Cardiac septum (tissue), 1 donor: ENCODE measurements at places on chromosomes 12 and 14. TPM values are rescaled to one million over a fixed set of nuclear protein-coding genes. Genes with fewer than 3 reads are reported as not detected.

DNA sequence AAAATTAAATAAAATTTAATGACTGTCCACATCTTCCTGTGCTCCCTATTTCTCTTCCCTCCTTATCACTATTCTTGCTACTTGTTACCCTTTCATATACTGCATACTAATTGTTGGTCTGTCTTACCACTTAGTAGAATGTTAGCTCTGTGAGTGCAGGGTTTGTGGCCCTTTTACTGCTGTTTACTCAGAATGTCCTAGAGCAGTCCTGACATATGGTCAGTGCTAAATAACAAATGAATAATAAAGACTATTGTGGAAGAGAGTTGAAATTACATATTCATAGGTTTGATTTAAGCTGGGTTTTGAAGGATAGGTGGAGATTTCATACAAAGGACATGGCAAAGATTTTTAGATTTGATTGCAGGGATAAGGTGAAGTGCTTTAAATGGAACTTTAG is 24.5 kb downstream of the KTN1 start:
- no peak for DNase-seq

- DNase-seq, result no peak
Observed at GRCh38 chr12:20150835-20151422, 217.4 kb upstream of the PDE3A start.

DNA sequence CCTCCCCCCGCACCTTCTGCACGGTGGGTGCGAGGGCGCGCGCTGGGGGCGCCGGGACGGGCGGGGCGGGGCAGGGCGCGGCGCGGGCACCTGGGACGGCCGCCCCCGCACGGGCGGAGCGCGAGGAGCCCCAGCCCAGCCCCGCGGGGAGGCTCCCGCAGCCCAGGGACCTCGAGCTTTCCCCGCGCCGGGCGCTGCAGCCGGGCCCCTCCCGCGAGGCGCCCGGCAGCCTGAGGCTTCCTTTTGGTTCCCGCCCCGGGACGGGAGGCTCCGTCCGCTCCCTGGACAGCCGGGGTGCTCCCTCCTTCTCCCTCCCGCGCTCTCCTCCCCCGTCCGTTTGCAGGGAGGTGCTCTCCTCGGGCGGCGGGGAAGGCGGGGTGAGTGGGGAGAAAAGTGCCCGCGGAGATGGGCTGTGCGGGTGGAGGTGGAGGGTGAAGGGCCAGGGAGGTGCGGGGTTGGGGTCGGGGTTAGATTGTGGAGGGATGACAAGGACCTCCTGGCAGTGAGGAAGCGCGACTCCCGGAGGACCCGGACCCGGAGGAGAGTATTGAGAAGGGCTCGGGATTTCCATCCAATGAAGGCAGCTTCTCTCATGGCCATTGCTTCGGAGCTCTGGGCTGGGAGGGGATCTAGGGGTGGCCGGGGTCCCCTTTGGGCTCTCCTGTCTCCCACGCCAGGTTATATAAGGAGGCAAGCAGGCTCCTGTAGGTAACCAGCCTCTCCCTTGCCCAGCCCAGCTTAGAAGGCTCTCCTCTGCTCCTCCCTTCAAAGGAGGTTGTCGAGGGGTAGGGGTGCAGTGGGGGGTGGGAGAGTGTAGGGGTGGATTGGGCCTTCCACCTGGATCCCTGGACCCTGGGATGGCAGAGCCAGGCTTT is 645 bp downstream of the JDP2 start:
- DNase-seq, result peak; percentile 81

GRCh38 chr12:70497508-70497907 is 131.4 kb downstream of the KCNMB4 start:
- no peak for DNase-seq

- DNase-seq, result no peak
Observed at GRCh38 chr14:58430156-58430555, 2.6 kb downstream of the KIAA0586 start.

GRCh38 chr14:85702997-85703396 is 173.1 kb downstream of the FLRT2 start:
- DNase-seq, result no peak

DNA sequence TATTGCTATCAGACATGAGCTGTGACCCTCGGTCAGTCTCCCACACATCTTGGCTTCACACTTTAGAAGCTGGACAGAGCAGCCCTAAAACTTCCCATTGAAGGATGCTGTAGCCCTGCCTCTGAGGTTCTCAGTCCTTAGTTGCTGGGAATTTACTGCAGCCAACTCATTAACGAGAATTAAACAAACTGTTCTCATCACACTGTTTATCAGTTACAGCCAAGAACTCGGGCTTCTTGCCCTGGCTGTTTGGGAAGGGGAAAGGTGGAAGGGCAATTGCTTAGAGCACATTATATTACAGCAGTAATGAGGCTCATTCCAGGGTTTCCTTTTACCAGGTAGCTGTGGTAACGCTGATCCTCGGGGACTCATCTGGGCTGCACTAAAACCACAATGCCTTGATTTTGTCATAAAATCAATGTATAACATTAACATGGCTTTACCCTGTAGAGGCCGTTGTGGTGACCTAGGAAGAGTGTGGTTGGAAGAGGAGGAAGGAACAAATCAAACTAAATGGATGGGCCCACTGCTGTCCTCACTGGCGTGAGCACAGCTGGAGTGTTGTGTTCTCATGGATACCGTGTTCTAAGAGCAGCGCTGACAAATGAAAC is 87.1 kb downstream of the GPR135 start:
- no peak for DNase-seq

GRCh38 chr12:49838973-49839633 is 3.8 kb downstream of the BCDIN3D start:
- DNase-seq, result no peak

GRCh38 chr14:36068777-36069534 is 107.6 kb downstream of the PTCSC3 start:
- no peak for DNase-seq

DNA sequence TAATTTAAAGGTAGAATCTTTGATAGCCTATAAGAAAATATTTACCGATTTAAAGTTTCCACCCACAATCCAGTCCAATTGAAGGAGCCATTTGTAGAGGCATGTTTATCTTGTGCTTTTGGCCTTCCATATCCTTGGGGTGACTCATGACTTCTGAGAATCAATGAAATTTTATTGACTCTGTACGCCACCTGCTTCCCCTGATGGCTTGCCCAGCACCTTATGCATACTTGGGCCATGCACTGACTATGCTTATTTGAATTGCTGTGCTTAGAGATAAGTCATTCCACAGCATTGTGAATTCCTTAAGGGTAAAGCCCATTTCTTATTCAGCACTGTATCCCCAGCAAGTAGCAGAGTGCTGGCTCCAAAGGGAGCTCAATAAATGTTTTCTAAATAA is 954.8 kb upstream of the SEL1L start:
- no peak for DNase-seq

DNA sequence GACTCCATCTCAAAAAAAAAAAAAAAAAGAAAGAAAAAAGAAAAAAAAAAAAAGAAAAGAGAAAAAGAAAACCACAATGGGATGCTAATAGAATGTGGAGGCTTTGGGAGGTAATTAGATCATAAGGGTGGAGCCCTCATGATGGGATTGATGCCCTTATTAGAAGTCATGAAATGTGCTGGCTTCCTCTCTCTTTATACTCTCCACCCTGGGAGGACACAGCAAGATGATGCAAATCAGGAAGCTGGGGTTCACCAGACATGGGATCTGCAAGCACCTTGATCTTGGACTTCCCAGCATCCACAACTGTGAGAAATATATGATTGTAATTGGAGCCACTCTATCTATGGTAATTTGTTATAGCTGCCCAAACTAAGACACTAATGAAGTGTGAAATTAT is 13.4 kb upstream of the DRAM1 start:
- DNase-seq, result no peak

GRCh38 chr12:22971701-22972191 is 346.8 kb downstream of the ETNK1 start:
- DNase-seq, result no peak

DNA sequence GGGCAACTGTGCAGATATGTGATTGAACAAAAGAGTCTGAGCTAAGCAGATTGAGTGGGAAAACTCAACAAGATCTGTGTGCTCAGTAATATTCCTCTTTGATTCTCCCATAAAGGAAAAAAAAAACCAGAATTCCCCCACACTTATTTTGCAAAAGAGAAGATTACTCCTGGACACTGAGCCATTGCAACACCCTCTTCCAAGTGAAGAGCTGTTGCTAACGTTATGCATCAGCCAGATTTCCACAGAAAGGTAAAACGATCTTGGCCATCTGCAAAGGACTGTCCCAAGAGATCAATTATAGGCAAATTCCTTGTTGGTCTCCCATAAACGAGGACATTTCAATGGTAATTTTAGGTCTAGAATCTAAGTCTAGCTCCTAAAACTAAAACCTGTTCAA is 587.7 kb downstream of the C12orf50 start:
- no peak for DNase-seq

DNA sequence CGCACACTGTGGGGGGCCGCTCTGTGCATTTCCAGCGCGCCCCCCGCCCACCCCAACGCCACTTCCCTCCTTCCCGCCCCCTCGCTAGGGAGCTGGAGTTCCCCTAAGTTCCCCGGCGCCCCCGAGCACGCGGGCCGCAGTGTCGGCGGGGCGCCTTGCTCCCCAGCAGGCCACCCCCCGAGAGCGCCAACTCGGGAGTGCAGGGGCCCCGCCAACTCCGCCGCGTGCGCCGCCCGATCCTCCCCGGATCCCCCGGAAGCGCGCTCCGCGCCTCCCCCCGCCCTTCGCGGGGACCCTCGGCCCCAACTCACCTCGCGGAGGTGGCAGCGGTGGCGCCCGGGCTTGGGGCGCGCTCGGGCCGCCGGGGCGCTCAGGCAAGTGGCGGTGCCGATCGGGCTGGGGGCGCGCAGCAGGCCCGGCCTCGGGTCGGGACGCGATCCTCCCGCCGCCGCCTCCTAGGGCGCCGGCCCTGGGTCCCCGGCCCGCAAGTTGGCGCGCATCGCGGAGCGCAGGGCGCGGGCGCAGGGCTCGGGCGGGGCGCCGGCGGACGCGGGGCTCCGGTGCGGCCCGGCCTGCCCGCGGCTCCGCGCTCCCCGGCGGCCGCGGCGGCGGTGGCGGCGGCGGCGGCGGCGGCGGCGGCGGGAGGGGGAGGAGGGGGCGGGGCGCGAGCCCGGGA is at the start of gene NCOR2:
NCOR2 (minus strand) TSS at position 616 of the 676 bp plus-strand sequence. CDS start 72,361 bp downstream, outside the sequence.
- DNase-seq, result no peak

GRCh38 chr14:81849714-81850113 is 316.1 kb upstream of the SEL1L start:
- no peak for DNase-seq

DNA sequence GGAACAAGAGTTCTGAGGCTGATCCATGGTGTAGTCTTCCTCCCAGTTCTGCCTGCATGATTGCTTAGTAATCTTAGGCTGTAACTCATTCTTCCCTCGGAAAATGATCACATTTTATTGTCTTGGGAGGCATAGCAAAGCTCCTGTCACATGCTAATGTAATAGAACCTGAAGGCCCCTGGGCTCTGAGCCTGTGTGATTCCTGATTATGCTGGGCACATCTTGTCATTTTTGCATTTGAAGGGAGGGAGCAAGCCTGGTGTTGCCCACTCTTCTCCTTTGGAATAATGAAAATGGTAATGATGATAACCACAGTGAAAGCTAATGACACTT is 215.4 kb downstream of the MSRB3 start:
- no peak for DNase-seq

- DNase-seq, result no peak
Observed at GRCh38 chr14:46368275-46368674, 283.3 kb downstream of the RPL10L start.

GRCh38 chr14:76900682-76901081 is 74.5 kb downstream of the LRRC74A start:
- no peak for DNase-seq

DNA sequence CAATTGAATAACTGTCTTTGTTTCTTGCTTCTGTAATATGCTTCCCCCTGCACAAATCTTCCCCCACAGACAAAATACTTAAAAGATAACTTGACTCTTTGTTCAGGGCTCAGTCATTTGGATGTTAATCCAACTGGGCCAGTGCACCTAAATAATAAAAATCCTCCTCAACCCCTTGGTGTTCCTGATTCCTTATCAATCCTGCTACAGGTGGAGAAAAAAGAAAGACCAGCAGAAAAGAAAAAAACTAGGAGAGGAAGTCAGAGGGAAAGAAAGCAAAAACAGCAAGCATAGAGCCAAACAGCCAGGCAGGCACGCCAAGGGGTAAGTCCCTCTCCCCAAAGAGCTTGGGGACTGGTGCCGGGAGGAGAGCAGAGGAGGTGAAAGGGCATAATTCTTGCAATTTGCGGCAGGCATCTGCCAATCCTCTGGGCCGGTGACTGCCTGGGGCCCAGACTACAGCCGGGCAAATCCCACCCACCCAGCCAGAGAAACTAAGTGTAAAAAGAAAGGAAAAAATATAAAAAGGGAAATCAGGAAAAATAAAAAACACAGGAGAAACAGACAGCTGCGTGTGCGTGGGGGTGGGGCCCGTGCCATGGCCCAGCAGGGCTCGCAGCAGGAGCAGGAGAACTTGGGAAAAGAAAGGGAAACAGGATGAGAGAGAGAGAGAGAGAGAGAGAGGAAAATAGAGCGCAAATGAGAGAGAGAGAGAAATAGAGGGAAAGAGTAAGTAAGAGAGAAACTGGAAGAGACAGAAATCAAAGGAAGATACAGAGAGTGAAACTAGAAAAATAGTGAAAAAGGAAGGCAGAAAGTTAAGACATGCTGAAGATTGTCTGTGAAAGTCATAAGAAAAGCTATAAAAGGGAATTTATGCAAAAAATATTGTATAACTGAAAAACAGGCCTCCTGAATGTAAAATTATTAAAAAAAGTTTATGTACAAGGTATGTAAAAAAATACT is 21.4 kb downstream of the KLRK1 start:
- DNase-seq, result no peak

GRCh38 chr14:71355324-71356201 is 448.3 kb downstream of the PCNX1 start:
- DNase-seq, result no peak

GRCh38 chr14:26204728-26205479 is 392.9 kb downstream of the NOVA1 start:
- no peak for DNase-seq

GRCh38 chr14:77590845-77591485 is 25.5 kb downstream of the SPTLC2 start:
- DNase-seq, result no peak

- DNase-seq, result no peak
Observed at GRCh38 chr12:97142737-97143410, 235.8 kb downstream of the NEDD1 start.

Gene OR6C3
- not detected for total RNA-seq

Gene CLEC12A
- 0.30 TPM for total RNA-seq

Gene GALNT16
- total RNA-seq, result 25.8 TPM

Gene LUM
- 130 TPM for total RNA-seq

Gene C14orf119
- total RNA-seq, result 28.9 TPM

Gene RHOF
- total RNA-seq, result 20.9 TPM

Gene PRICKLE1
- 34.3 TPM for total RNA-seq

Gene SLC39A2
- not detected for total RNA-seq

Gene RNFT2
- 0.78 TPM for total RNA-seq
